Myocyte (in vitro differentiated cells): ENCODE measurements at places on chromosomes 7 and 10. TPM values are rescaled to one million over a fixed set of nuclear protein-coding genes. Genes with fewer than 3 reads are reported as not detected.

The CALU gene
- 672 and 951 TPM in 2 replicates for total RNA-seq

GRCh38 chr10:123160311-123160980, 6.2 kb downstream of the BUB3 start:
- DNase-seq: no peak

DNA sequence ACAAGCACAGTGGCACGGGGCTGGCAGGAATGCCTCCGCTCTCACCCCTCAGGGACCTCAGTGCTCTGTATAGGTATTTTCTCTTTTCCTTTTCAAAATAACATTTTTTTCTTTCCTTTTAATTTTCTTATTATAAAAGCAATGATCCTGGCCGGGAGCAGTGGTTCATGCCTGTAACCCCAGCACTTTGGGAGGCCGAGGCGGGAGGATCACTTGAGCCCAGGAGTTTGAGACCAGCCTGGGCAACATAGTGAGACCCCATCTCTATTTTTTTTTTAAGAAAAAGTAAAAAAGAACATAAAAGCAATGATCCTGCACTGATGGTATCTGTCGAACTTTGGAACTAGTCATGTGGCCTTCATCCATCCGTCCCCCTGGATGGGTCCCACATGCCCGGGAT, 3.2 kb downstream of the PRF1 start:
- DNase-seq: no peak

GRCh38 chr10:88676283-88677060, 12.2 kb downstream of the LIPF start:
- DNase-seq: no peak

DNA sequence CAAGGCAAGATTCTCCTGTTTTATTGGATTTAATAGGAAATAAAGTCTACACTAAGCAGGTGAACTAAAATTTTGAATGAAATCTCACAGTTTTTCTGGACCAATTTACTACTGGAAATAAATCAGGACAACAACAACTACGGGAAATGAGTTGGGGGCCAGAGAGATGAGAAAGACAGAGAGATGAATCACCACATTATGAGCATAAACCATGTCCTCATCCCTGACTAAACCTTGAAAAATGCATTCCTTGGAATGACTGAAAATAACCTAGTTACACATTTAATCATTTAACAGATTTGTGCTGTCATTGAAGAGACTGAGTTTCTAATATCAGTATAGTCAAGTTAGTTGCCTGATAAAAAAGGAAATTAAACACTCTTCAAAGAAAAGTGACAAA, 608.4 kb upstream of the KCND2 start:
- DNase-seq: peak; percentile 56

The ASIC3 gene
- total RNA-seq: 3.6 and 5.5 TPM in 2 replicates

DNA sequence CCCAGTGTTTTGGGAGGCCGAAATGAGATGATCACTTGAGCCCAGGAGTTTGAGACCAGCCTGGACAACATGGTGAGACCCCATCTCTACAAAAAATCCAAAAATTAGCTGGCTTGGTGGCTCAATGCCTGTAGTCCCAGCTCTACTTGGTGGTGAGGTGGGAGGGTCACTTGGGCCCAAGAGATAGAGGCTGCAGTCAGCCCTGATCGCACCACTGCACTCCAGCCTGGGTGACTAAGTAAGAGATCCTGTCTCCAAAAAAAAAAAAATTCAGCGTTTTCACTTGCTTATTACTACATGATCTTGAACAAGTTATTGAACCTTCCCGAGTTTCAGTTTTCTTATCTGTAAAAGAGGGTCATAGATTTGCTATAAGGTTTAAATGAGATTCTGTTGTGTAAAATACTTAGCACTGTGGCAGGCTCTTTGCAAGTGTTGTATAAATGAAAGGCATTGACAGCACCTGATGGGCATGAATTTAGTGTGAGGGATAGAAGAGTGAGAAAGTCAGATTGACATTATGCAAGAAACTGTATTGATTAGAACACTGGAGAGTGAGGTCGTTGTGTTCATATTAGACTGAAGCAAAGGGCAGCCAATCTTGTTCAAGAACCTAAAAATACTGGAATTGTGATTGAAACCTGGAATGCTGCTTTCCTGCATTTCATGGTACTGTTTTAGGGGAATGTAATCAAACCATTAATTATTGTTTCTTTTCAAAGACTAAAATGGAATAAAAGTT, 136.8 kb downstream of the LCOR start:
- no peak for DNase-seq

GRCh38 chr7:142438923-142439515, 181.2 kb upstream of the PRSS58 start:
- peak; percentile 49 for DNase-seq

DNA sequence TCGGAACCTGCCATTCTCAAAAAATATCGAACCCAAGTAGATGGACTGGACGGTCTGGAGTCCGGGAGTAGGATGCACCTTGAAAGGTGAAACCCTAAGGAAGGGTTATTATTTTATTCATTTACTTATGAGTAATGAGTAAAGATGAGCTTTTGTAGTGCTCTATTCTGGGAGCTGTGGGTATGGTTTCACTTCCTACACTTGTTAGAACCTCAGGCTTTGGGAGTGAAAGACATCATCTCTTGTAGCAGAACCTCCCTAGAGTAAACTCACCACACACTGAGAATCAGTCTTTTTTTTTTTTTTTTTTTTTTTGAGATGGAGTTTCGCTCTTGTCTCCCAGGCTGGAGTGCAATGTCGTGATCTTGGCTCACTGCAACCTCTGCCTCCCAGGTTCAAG, 389.4 kb upstream of the AUTS2 start:
- DNase-seq: no peak

DNA sequence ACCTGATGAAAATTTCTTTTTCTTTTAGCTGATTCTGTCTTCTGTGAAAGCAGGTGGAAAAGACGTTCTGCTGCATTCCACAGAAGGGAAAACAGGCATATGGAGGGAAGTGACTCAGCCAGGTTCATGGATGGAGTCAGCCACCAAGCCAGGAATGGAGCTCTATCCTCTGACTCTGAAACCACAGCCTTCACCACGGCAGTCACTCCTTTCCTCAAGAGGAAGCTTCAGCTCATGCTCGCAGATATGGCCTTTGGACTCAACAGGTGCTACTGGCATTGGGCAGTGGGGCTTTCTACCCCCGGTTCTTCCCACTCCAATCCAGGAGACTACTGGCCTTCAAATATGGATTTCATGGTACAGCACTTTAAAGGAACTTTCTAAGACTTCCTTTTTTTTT, 11.5 kb upstream of the PLAU start:
- peak; percentile 93 for DNase-seq

- DNase-seq: no peak
These were observed 107.7 kb upstream of the ANK3 start for GRCh38 chr10:60497364-60497763.

GRCh38 chr7:47404010-47404409, 177.9 kb downstream of the TNS3 start:
- no peak for DNase-seq

- DNase-seq: no peak
These were observed 51.2 kb downstream of the GTF2I start for GRCh38 chr7:74708569-74709275.

DNA sequence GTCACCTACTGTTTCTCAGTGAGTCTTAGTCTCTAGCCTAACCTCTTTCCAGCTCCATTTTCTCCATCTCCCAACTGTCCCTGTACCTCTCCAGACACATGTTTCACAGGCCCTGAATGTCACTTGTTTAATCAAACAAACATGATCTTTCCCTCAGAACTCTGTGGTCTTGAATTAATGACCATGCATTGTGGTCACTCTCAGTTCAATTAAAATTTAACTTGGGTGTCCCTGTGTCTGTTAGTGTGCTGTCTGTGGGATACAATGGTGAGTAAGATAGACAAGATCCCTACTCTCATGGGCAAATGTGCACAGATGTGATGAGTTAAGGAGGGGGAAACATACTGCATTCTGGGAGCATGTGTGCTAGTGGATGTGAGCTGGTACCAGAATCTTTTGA, 65.0 kb downstream of the RBM33 start:
- no peak for DNase-seq

- DNase-seq: no peak
These were observed 171.9 kb upstream of the SP8 start for GRCh38 chr7:20958572-20958971.

- DNase-seq: no peak
These were observed 11.6 kb downstream of the ALDH18A1 start for GRCh38 chr10:95644901-95645300.

DNA sequence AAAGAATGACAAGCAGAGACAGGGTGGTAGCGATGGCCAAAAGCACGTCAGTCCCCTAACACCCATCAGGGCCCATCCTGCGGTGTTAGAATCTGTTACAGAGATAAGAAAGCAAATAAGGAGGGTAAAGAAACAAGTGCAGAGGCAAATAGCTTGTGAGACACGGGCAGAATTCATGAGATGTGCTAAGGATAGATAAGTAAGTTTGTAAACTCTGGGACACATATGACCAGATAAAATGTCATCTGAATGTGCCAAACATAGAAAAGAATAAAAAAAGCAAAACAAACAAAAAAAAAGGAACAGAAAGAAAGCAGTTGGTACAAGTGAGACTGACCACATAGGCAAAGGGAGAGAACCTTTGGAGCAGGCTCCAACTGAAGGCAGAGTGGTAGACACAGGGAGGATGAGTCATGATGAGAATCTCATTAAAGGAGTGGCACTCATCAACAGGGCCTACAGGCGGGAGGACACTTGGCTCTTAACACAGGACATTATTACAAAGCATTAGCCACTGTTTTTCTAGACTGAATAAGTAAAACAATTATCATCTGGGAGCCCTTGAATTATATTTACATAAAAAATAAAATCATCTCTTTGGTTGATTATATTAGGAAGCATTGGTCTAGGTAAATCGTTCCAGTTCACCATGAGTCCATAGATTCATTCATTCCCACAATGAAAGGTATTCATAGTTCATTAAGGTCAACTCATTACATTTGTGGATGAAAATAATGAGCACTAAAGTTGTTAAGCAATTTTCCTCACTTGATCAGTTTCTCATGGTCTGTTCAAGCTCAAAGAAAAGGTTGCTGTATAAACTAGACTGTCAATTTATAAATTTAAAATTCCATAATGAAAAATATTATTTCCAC, 21.5 kb upstream of the EPHB6 start:
- DNase-seq: peak; percentile 13

GRCh38 chr10:12510984-12511383, 161.6 kb downstream of the CAMK1D start:
- DNase-seq: no peak
